ENCODE measurements at places on chromosomes 2 and 18.

DNA sequence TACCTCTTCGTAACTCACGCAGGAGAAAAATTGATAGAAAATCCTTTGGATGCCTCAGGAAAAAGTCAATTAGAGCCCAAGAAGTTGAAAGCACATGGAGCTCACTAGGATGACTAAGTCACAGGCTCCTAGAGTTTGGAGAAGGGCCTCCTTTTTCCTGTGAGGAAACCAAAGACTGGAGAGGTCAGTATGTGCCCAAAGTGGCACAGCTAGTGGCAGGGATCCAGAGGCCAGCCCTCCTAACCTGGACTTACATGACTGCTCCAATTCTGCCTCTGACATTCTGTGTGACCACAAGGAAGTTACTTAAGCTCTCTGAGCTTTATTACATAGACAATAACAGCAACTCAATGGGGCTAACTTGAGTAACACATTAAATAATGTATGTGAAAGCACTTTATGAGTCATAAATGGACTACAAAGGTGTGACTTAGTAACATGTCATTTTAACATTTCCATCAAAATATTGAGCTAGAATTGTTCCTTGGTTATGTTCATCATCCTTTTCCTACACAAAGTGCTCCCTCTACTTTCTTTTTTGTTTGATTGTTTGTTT, 91.6 kb downstream of the DHRS9 start:
- DNase-seq = no peak

DNA sequence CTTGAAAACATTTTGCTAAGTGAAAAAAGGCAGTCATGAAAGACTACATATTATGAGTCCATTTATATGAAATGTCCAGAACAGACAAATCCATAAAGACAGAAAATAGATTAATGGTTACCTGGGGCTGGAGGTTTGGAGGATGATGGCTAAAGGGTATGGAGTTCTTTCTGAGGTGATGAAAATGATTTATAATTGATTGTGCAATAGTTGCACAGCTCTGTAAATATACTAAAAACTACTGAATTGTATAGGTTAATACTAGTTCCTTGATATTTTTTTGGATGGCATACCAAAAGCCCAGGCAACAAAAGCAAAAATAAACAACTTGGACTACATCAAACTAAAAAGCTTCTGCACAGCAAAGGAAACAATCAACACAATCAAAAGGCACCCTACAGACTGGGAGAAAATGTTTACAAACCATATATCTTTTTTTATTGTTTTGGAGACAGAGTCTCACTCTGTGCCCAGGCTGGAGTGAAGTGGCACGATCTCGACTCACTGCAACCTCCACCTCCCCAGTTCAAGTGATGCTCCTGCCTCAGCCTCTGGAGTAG, 21.5 kb downstream of the SOS1 start:
- DNase-seq = no peak

DNA sequence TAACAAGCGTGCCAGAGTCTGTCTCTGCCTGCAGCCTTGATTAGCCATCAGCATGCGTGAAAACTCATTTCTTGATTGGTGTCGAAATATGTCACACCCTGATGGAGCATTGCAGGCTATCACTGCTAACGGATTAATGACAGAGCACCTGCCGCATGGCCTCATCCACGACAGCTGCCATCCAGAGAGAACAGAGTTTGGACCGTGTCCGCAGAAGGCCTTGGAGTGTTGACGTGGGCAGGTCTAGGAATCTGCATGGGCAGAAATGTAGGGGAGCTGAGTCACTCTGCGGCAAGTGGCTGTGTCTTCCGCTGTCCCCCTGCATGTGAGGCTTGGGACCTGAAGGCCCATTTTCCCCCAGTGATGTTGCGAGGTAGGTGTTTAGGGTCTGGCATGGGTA, 43.0 kb downstream of the KLHL29 start:
- no peak for DNase-seq

DNA sequence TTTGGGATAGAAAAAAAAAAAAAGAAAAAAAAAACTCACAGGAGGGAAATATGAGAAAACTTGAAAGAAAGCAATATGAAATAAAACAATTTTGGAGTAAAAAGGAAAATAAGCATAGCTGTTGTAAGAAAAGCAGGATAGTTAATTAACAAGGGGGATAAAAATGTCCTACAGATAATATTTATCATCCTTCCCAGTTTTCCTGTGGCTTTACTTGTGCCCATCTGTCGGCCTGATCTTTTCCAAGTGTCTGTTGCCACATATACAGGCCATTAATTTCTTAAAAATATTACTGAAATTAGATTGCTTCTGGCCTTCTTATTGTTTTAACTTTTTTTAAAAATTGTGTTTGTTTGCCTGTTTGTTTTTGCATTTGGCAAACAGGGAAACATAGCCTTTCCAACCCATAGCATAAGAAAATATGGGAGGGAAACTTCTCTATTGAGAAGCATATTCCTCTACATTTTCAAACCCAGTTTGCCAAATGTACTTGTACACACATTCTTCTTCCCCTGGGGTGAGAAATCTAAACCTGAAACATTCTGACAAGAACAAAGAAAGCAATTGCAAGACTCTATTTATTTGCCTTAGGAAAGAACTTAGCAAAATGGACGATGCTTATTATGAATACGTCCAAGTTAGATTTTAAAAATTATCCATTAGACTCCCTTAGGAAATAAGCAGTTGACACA, 272.3 kb downstream of the CDH20 start:
- DNase-seq = no peak

DNA sequence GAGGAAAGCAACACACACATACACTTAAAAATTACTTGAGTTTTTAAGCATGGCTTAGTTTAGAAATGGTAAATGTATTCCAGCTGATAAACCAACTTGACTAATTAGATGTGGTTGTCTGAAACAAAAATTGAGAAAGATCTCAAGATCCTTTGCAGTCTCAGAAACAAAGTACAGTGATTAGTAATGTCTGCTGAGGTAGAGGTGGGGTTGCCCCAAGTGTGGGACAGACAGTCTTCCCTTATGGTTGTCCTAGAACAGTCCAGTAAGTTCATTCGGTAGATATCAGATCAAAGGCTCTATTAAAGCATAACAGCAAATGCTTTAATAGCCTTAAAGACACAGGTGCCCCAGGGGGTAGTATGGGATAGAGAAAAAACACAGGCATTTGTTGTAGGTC, 94.5 kb downstream of the BARD1 start:
- no peak for DNase-seq

DNA sequence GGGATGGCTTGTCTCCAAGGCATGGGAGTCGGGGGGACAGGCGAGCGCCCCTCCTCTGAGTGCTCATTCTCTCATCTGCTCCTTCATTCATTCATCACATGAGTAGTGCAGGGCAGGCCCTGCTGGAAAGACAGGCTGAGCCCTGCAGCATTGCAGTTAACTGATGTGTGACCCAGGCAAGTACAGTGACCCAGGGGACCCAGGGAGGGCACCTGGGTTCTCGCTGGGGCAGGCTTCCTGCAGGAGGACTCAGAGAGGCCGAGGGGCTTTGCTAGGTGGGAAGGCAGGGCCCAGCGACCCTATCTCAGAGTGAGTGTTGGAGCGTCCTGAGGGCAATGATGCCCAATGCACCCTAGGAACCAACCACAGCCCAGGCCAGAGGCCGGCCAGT, 30.6 kb downstream of the HJURP start:
- no peak for DNase-seq

DNA sequence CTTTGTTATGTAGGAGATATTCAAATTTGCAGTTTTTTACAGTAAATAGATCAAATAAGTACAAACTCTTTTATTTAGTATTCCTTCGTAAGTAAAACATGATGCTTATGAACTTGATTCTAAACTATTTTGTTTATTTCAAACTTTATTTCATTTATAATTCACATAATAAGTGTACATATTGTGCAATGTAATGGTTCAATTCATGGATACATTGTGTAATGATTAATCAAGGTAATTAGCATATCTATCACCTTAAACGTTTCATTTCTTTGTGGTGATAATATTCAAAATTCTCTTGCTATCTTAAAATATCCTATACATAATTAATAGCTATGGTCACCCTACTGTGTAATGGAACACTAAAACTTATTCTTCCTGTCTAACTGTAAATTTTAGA, 525.9 kb upstream of the ZNF804A start:
- no peak for DNase-seq

DNA sequence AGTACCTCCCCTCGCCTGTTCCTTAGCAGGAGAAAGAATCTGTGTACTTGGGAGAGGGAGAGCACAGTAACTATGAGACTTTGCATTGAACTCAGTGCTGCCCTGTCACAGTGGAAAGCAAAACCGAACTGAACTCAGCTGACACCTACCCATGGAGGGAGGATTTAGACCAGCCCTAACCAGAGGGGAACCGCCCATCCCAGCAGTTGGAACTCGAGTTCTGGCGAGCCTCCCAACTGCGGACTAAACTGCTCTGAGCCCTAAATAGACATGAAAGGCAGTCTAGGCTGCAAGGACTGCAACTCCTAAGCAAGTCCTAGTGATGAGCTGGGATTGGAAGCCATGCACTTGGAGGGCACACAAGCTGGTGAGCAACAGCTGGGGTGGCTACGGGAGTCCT, 110.4 kb downstream of the GRB14 start:
- no peak for DNase-seq

- no peak for DNase-seq
Measured at GRCh38 chr2:71682341-71682740, 229.0 kb downstream of the DYSF start.

GRCh38 chr2:118850168-118850900, 2.9 kb upstream of the EN1 start:
- no peak for DNase-seq

All from stimulated activated CD8-positive, alpha-beta memory T cell treated with anti-CD3 and anti-CD28 coated beads, Interleukin-15, amount 100 ng/mL, for 4 hours (primary cell).